Fibroblast of lung (primary cell): ENCODE measurements at places on chromosomes 2 and 18. TPM values are rescaled to one million over a fixed set of nuclear protein-coding genes. Genes with fewer than 3 reads are reported as not detected.

DNA sequence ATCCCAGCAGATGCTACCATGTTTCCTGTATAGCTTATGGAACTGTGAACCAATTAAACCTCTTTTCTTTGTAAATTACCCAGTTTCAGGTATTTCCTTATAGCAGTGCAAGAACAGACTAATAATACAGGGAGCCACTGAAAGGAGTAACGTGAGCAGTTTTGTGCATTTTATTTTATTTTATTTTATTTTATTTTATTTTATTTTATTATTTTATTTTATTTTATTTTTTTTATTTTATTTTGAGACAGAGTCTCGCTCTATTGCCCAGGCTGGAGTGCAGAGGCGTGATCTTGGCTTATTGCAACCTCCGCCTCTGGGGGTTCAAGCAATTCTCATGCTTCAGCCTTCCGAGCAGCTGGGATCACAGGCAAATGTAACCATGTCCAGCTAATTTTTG, 156.3 kb upstream of the MSH6 start:
- no peak overlapping the region for H3K27ac ChIP-seq
- H3K4me1 ChIP-seq: no peaks in the 10 kb centered on the region
- DNase-seq: no peak
- H3K4me3 ChIP-seq: no peak overlapping the region

The ALPG gene
- not detected in 2 replicates for polyA plus RNA-seq

The PID1 gene
- polyA plus RNA-seq: 15.7 and 49.0 TPM in 2 replicates

DNA sequence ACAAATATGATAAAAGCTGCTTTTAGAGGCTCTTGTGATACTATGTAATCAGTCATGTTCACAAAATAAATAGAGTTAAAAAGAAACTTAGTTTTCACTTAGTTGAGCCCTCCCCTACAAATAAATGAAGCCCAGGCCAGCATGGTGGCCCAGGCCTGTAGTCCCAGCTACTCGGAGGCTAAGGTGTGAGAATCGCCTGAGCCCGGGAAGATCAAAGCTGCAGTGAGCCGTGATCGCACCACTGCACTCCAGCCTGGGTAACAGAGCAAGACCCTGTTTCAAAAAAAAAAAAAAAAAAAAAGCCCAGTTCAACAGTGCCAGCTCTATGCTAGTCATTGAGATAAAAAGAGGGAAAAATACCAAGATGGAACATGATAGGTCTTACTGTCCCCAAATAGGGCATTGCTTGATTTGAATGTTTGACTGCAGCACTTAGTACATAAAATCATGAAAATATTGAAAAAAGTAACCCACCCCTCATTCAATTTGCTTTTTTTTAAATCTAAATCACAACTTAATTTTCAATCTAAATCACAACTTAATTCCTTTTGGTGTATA, 1.5 kb downstream of the ASNSD1 start:
- H3K4me3 ChIP-seq: peak overlapping the region; percentile 90
- H3K4me1 ChIP-seq: no peaks in the 10 kb centered on the region
- H3K36me3 ChIP-seq: peaks cover 2% of the 10 kb centered on the region

The LRP1B gene
- polyA plus RNA-seq: 0.01 TPM in 1 of 2 replicates, not detected in the other

The MRPS9 gene
- 25.3 and 30.7 TPM in 2 replicates for polyA plus RNA-seq

The SNTG2 gene
- polyA plus RNA-seq: 0.06 TPM in 1 of 2 replicates, not detected in the other

The ACMSD gene
- polyA plus RNA-seq: not detected in 2 replicates

DNA sequence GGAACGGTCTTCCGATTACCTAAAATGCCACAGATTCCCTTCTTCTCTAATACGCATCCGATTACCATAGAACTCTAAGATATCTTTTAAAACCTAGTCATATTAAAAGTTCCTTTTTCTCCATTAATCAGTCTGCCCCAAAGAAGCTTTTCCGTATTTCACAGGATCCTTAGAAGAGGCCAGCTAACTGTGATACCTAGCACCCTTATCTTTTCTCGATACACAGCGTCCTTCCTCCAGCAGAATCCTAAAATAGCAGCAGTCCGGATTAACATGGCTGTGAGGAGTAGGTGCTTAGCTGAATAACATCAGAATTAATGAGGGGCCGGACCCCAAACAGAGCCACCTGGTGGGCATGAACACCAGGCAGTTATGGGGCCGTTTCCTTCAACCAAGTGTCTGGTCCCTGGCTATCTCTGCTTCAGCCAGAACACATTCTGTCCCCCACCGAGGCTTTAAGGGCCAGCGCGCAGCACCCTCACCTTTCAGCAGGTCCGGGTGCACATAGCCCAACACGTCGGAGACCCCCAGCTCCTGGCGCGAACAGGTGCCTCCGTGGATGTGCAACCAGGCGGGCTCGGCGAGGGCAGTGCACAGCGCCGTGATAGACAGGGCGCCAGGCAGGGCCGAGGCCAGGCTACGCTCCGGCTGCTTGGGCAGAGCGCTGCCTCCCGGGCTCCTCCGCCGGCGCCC, 995 bp downstream of the TMEM127 start:
- no peaks in the 10 kb centered on the region for H3K27me3 ChIP-seq
- peaks cover 30% of the 10 kb centered on the region for H3K4me1 ChIP-seq
- H3K4me3 ChIP-seq: peak overlapping the region; percentile 66
- DNase-seq: peak; percentile 45

GRCh38 chr18:33097126-33097525, 324.3 kb upstream of the KLHL14 start:
- H3K4me1 ChIP-seq: no peaks in the 10 kb centered on the region
- no peak overlapping the region for H3K27ac ChIP-seq

- H3K27ac ChIP-seq: no peak overlapping the region
- H3K4me1 ChIP-seq: no peaks in the 10 kb centered on the region
- no peaks in the 10 kb centered on the region for H3K27me3 ChIP-seq
- no peak for DNase-seq
- no peaks in the 10 kb centered on the region for H3K36me3 ChIP-seq
These were observed 163.2 kb downstream of the INSIG2 start for GRCh38 chr2:118251427-118251826.

The ARHGAP25 gene
- polyA plus RNA-seq: 2.7 and 4.1 TPM in 2 replicates

The NPPC gene
- not detected in 2 replicates for polyA plus RNA-seq

DNA sequence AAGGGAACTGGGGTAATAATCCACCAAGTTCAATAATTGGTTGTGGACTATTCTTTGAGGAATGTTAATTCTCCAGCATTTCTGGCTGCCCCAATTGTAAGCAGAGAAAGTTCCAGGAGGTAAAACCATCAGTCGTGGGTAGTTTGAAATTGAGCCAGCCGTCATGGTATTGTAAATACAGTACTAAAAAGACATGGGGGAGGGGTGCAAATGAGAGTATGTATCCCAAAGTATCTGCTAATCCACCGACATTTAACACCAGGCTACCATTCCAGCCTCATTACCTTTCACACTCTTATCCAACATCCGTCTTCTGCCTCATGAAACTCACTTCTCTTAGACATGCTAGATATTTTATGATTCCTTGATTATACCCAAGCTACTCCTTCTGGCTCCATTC, 507.9 kb downstream of the ERBB4 start:
- no peaks in the 10 kb centered on the region for H3K36me3 ChIP-seq
- H3K4me1 ChIP-seq: peaks cover 2% of the 10 kb centered on the region
- no peak overlapping the region for H3K4me3 ChIP-seq

DNA sequence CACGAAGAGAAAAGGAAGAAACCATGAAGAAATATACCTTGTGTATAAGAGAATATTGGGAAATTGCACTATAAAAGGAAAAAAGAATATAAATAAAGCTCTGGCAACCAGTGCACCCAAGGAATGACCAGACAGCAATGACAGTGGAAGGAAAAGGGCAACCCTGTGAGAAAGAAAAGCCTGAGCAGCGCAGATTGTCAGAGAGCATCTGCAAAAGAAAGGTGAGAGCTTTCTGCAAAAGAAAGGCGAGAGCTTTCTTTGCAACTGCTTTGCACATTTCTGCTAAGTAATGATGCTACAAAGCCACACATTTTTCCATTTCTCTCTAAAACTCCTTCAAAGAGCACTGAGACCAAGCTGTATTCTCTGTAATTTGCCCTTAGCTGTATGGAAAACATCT, 83.6 kb downstream of the CTNNA2 start:
- H3K4me1 ChIP-seq: no peaks in the 10 kb centered on the region
- H3K4me3 ChIP-seq: no peak overlapping the region
- no peak overlapping the region for H3K27ac ChIP-seq
- H3K27me3 ChIP-seq: no peaks in the 10 kb centered on the region

- no peak overlapping the region for H3K27ac ChIP-seq
- H3K36me3 ChIP-seq: peaks cover 2% of the 10 kb centered on the region
- H3K4me3 ChIP-seq: no peak overlapping the region
- peaks cover 10% of the 10 kb centered on the region for H3K4me1 ChIP-seq
- DNase-seq: no peak
- no peaks in the 10 kb centered on the region for H3K27me3 ChIP-seq
These were observed 68.6 kb downstream of the DGKD start for GRCh38 chr2:233422649-233423551.

DNA sequence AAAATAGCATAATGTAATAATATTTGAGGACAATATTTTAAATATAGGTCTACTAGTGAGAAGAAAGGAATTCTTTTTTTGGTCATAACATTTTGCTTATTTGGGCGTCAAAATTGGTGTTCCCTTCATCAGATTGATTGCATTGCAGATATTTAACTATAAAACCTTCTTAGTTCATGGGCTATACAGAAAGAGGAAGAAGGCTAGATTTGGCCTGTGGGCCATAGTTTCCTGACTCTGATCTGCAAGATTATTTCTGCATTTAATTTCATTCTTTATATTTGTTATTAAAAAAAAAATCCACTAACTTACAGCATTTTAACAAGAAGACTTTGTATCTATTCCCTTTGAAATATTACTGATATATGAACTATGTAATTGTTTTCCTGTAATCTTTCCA, 31.9 kb downstream of the PIKFYVE start:
- no peaks in the 10 kb centered on the region for H3K27me3 ChIP-seq
- no peaks in the 10 kb centered on the region for H3K4me1 ChIP-seq
- no peak overlapping the region for H3K27ac ChIP-seq
- H3K4me3 ChIP-seq: no peak overlapping the region

- H3K36me3 ChIP-seq: no peaks in the 10 kb centered on the region
- peaks cover 18% of the 10 kb centered on the region for H3K4me1 ChIP-seq
- H3K4me3 ChIP-seq: no peak overlapping the region
These were observed 366.9 kb downstream of the OSR1 start for GRCh38 chr2:18991177-18992168.

- H3K27me3 ChIP-seq: no peaks in the 10 kb centered on the region
- no peak for DNase-seq
- no peak overlapping the region for H3K4me3 ChIP-seq
- H3K36me3 ChIP-seq: no peaks in the 10 kb centered on the region
- no peak overlapping the region for H3K27ac ChIP-seq
These were observed 26.7 kb downstream of the CNNM4 start for GRCh38 chr2:96787411-96787810.

The RAB11FIP5 gene
- polyA plus RNA-seq: 27.7 TPM in 2 replicates

The SCN3A gene
- 0.14 and 0.16 TPM in 2 replicates for polyA plus RNA-seq

- no peaks in the 10 kb centered on the region for H3K27me3 ChIP-seq
- no peak overlapping the region for H3K27ac ChIP-seq
These were observed 407.8 kb upstream of the CDH2 start for GRCh38 chr18:28584731-28585130.

DNA sequence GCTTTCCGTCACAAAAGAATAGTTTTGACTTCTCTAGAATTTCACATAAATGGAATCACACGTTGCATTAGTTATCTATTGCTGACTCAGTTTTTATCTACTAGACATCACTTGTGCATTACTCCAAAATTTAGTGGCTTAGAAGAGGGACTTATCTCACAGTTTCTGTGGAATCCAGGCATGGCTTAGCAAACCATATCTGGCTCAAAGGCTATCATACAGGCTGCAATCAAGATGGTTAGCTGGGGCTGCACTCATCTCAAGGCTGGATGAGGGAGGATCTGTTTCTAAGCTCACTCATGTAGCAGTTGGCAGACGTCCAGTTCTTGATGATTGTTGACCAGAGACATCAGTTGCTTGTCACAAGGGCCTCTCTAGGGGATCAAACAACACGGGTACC, 6.6 kb upstream of the DSC3 start:
- no peak for DNase-seq
- H3K27ac ChIP-seq: no peak overlapping the region
- no peak overlapping the region for H3K4me3 ChIP-seq
- H3K36me3 ChIP-seq: no peaks in the 10 kb centered on the region
- H3K4me1 ChIP-seq: no peaks in the 10 kb centered on the region

The PLB1 gene
- 0.70 and 0.75 TPM in 2 replicates for polyA plus RNA-seq

The POTEC gene
- not detected in 2 replicates for polyA plus RNA-seq

DNA sequence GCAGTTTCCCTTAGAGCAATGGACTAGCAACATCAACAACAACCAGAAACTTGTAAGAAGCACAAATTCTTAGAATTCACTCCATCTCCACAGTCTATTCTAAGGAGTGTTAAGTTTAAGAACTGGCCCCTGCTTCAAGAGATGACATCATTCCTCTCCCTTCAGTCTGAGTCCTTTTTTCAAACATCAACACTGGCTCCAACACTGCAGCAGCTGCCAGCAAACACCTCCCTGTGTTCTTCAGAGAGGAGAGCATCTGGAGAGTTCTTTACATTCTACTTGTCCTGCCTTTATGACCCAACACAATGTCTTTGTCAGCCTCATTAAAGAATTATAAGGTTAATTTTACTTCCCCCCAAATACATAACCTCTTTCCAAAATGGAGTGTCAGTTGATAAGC, 122.3 kb downstream of the HNMT start:
- peak; percentile 72 for DNase-seq
- no peak overlapping the region for H3K4me3 ChIP-seq
- H3K27ac ChIP-seq: no peak overlapping the region
- H3K4me1 ChIP-seq: no peaks in the 10 kb centered on the region

DNA sequence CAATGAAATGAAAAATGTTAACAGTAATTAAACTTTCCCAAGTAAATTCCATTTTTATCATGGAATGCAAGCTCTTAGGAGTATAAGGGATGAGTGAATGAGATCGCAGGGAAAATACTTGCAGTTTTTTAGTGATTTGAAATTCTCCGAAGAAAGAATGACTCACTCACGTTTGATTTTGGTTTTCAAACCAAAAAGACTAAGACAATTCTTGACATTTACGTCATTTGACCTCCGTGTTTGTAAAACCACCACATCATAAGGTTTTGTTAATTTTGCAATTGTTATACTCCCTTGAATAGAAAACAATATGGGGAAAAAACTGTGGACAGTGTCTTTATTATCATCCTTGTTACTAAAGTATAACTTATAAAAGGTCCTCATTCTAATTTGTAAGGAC, 29.4 kb downstream of the COL4A4 start:
- no peak for DNase-seq
- H3K27ac ChIP-seq: no peak overlapping the region
- H3K36me3 ChIP-seq: no peaks in the 10 kb centered on the region
- no peak overlapping the region for H3K4me3 ChIP-seq
- no peaks in the 10 kb centered on the region for H3K4me1 ChIP-seq

The STARD7 gene
- 109 and 114 TPM in 2 replicates for polyA plus RNA-seq

- no peaks in the 10 kb centered on the region for H3K36me3 ChIP-seq
- no peak overlapping the region for H3K4me3 ChIP-seq
- no peak for DNase-seq
These were observed 65.5 kb downstream of the MOGAT1 start for GRCh38 chr2:222736924-222737323.

DNA sequence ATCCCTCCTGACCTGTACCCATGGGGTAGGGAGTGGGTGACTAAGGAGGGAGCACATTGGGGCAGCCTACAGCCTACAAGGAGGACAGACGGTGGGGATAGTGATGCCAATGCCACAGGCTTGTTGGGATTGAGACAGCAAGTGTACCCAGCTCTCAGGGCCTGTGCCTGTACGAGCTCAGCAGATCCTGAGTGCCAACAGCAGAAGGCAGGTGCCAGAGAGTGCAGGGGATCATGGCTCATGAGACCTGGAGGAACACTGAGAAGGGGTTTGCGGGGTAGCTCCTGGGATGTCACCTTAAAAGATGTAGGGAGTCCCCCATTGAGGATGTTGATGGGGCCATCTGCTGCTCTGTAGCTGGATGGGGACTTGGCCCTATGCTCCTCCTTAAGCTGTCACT, 10.3 kb upstream of the SNED1 start:
- peak; percentile 48 for DNase-seq
- no peaks in the 10 kb centered on the region for H3K36me3 ChIP-seq
- H3K4me3 ChIP-seq: no peak overlapping the region

The TMSB10 gene
- polyA plus RNA-seq: 7,414 and 10,645 TPM in 2 replicates
